Esophagus muscularis mucosa (tissue), 4 donors: ENCODE measurements at places on chromosomes 12 and 14. TPM values are rescaled to one million over a fixed set of nuclear protein-coding genes. Genes with fewer than 3 reads are reported as not detected.

DNA sequence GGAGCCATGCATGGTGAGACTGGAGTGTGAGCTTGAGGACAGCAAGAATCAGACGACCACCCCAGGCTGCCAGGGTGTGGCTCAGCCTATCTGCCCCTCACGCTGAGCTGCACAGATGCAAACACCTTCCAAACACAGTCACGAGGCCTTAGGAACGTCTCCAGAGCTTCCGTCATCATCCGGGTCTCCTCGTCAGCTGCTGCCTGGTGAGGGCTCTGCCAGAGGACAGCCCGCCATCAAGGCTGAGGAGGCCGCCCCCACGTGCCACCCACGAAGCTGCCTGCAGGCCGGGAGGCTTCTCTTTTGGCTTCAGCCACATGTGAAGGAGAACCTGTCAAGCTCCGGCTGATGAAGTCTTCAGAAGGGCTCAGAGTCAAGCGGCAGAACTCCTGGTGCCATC lies 13.4 kb downstream of the DDX51 start:
- DNase-seq = no peak

FAR2 gene
- total RNA-seq = 12.2 TPM

TMPRSS12 gene
- not detected for total RNA-seq

DNA sequence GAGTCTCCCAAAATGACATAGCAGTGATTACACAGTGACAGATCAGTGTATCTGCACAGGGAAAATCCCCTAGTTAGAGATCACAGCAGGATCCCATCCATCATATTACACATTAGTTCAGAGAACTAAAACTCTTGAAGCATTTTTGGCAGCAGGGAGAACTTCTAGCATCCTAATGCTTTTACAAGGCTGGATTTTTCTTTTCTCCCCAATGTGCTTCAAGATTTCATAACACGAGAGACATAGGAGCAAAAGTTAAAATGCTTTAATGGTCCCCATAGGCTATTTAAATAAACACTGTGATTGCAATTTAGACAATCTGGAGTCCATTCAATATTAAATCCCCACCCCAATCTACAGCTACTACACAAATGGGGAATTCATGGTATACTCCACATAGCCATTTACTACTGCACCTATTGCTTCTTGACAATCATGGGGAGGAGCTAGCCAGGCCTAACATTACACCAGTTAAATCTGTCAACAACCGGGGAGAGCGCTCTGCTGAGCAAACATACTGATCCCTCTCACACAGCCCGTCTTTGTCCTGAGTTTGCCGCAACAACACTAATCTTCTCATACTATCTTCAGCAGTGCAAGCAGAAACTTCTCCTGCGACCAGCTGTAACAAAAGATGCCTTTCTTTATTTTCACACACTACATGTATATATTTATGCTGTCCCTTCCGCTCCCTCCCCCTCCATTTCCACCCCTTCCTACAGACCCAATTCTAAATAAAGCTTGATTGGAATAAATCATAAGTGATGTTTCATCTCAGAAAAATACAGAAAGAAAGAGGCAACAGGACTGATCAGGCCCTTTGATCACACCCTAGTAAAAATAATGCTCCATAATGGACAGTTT lies 120.3 kb upstream of the SOX5 start:
- DNase-seq = no peak

POTEM gene
- not detected for total RNA-seq

FGF23 gene
- total RNA-seq = not detected

AICDA gene
- total RNA-seq = not detected
